ENCODE measurements at places on chromosomes 7 and 10.

- DNase-seq: no peak
Observed at GRCh38 chr10:116356833-116357232, 32.6 kb downstream of the CCDC172 start.

GRCh38 chr10:69655868-69656555, 26.0 kb downstream of the FAM241B start:
- no peak for DNase-seq

GRCh38 chr7:124701955-124702354, 63.6 kb downstream of the GPR37 start:
- DNase-seq: no peak

- no peak for DNase-seq
Observed at GRCh38 chr10:57638411-57638810, 629.3 kb downstream of the IPMK start.

DNA sequence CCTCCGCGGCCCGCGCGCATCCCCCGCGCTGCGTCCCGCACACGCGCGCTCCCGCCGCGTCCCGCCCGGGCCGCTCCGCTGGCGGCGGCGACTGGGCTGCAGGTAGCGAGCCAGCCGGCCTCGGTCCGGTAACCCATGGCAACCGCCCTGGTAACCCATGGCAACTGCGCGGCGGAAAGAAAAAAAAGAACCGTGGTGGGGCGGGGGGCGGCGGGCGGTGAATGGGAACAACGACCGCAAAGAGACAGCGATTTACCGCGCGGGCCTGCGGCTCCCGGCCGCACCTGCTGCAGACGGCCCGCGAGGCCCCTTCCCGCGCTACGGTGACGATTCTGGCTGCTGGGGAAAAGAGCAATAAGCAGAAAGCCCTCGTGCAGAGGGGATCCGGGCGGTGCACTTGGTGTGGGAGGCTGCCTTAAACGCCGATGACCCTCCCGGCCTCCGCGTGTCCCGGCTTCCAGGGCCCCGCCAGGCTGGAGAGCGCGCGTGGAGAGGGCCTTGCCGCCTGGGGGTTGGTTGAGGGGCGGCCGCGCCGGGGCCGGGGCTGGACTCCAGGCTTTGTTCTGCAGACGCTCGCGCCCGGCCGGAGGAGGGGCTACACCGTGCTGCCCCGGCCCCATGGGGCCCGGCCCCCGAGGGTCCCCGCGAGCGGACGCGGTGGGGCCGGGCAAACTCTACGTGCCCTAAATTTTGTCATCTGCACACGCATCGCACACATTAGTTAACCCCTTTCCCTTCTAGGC, 84.7 kb downstream of the SNX10 start:
- no peak for DNase-seq

DNA sequence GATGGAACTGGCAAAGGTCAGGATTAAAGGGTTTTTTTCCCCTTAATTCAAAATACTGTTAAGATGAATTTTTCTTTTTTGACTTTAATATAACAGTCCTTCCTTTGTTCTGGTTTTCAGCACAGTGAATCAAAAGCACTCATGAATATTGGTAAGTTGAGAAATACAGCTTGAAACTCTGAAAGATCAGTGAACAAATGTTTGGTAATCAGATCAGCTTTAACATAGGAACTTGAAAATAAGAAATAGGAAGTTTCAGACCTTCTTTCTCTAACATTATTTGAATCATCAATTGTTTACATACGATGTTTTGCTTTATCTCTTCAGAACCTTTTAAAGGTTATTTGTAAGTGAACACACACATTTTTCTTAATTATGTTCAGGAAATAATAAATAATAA, 90.5 kb downstream of the SGMS1 start:
- no peak for DNase-seq

Data from astrocyte of the cerebellum (primary cell).